Fibroblast of skin of scalp (primary cell): ENCODE measurements at places on chromosomes 7 and 10.

- no peak for DNase-seq
Observed at GRCh38 chr10:109875151-109875568, 48.2 kb downstream of the XPNPEP1 start.

DNA sequence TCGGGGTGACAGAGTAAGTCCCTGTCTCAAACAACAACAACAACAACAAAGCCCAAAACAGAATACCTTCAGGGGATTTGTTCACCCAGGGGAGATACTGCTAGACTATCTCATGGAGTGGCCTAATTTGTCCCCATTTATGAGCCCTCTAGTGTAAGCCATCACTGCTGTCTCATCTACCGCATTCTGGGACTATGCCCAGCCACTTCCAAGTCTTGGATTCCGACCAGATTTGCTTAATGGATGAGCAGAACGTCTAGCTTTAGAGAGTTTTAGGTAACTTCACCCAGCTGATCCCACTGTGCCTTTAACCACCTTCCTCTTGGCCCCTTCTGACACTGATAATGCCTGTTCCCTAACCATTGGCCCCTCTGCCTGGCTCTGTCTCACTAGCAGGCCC lies 47.1 kb downstream of the PAPSS2 start:
- no peak for DNase-seq

DNA sequence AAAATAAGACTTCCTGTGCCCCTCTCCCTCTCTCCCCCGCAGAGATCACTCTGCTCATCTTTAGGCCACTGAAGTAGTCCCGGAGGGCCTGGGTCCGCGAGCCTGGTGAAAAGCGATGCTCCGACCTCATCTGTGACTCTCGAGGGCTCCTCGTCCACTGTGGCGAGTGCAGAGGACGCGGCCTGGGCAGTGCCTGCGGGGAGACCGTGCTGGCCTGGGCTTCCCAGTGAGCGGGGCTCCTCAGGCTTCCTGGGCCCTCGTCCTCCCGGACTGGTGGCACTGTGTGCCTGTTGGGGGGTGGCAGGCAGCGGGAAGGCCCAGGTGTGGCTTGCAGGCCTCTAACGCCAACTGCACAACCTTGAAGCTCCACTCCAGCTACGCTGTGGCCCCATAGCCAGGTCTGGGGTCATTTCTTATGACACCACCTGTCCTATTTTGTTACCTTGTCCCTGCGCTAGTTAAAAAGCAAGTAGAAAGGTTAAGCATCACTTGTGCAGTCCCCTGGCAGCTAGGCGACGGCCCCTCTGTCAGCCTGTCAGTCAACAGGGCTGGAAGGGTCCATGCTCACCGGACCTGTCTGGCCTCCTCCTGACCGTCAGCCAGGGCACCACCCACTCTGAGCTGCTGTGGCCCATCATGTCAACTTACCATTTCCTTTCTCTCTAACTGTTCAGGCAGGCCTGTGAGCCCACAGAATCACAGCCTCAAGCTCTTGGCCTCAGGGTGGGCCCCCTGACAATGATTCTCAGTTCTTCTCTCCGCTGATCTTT lies 20.5 kb downstream of the MNX1 start:
- DNase-seq, result no peak

GRCh38 chr7:140232957-140233917 lies 56.5 kb upstream of the KDM7A start:
- DNase-seq, result no peak
